Erythroblast (primary cell): ENCODE measurements at places on chromosomes 6 and 20.

GRCh38 chr6:157638779-157639178, 184.3 kb upstream of the SNX9 start:
- no peak for DNase-seq

DNA sequence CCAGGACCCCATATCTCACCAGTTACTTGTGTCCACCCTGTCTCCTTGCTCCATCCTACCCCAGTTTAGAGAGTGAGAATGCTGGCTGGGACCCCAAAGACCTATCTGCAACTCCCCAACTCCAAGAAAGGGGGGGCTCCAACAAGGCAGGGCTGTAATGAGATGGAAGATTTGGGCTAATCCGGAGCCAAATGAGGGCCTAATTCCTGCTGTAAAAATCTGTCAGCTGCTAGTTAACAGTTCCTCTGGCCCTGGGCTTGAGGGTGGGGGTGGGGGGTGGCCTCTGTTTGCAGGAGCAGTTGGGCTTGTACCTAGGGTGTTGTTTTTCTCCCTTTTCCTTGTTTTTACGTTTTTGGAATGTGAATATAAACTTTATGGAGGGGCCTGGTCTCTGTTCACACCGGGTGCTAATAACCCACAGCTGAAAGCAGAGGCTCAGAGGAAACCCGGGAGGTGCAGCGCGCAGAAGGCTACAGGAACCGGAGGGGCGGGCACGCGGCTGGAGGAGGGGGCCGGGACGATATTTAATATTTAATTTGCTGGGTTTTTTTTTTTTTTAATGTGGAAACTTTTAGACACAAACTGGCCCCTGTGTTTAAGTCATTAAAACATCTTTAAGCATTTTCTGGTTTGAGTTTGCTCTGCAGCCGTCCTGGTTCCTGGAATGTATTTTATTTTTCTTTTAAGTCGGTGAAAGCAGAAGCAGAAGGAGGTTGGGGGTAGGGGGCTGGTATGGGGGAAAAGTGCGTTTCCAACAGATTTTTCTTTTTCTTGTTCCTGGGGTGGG, 70.7 kb downstream of the NCR2 start:
- DNase-seq: no peak

DNA sequence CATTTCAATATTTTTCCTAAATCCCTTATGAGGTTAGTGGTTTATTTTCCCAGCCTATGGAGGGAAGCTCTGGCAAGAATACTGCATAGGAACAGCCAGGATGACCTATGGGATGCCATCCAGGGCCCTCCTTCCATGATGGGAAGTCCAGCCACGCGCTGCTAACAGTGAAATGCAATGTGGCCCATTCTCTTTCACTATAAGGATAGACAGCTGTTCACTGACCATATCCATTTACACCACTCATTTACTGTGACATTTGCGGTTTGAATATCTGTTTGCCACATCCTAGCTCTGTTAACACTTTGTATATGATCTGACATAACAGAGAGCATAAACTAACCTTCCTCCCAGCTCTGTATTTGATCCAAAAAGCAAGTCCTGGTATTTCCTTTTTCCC, 471.7 kb downstream of the CBLN4 start:
- no peak for DNase-seq

GRCh38 chr6:27863962-27864905, 48.0 kb downstream of the OR2B2 start:
- DNase-seq: peak; percentile 88

DNA sequence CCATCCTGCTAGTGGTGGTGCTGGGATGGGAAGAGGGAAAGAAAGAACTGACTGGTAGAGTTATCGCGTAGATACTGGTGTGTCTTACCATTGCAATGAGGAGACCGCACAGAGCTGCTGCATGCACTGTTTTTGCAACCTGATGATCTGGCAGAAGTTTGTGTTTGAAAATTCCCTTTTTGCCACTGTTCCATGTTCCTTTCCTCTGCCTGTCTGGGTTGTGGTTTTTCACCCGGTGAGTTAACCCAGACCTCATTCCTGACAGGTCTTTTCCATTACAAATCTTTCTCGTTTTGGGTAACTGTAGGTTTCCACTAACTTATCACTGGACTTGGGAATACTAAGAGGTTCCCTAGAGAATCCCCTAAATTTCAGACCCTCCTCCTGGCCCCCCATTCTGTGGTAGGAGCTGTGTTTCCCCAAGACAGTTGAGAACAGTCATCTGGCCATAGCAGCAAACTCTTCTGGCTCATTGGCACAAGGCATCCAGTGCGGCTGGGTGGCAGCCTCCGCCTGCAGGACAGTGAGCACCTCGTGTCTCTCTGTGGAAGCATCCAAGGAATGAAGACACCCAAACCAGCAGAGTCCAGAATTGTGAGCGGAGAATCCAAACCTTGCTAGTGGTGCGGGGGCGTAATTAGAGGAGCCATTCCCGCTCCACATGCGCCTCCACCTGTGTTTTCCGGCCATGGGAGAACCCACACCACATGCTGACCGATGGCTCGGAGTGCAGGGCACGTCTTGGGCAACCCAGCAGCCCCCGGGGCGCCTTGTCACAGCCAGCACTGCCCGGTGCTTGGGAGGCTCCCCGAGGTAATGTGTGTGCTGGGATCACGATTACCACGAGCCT, 32.8 kb downstream of the ERMARD start:
- DNase-seq: no peak

DNA sequence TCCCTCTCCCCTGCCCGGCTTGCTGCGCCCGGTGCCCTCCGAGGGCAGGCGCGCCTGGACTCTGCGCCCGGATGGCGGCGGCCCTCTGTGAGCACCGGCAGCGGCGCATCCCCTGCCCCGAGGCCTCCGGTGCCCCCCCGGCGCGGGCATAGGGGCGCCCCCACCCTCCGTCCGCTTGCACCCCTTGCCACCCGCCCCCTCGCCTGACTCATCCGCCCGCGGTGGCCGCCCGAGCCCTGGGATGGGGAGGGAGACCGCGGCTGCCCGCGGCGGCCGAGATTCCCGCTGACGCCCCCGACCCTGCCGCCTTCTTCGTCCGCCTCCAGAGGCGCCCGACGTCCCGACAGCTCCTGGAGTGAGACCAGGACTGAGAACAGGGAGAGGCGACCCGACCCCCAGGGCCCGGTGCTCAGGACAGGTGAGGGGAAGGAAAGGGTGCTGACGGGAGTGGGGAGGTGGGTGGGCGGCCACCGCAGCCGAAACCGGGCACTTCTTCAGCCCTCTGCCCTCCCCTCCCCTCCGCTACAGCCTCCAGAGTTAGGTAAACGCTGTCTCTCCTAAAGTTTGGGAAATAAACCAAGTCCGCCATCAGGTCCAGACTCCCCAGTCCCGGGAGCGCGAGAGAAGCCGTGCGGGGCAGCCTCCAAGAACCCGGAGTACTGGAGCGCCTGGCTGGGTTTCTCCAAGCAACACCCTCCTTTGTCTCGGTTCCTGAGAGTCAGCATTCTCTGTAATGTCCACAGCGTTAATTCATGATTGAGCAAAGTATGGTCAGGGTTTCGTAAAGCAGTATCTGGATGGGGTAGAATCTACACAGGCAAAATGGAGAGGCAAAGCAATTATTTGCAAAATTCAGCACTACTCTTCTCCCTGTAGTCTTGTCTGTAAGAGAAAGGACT, 539 bp downstream of the TMEM200A start:
- DNase-seq: no peak

GRCh38 chr20:55354720-55355119, 650.6 kb downstream of the CBLN4 start:
- DNase-seq: no peak

DNA sequence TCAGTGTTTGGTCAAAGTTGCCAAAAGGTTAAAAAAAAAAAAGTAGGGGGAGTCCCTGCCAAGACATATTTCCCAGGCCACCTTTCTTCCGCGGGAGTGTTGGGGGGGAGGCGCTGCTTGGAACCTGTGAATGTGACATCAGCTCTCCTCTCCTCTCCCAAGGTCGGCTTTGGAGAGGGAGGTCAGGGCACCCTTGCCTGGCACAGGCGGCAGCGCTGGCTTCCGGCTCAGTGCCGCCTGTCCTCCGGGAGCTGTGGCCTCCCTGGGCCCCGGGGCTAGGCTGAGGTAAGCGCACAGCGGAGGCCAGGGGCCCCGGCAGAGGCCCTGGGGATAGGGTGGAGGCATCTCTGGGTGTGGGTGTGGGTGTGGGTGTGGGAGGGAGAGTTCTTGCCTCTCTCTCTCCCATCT, 1.9 kb upstream of the EDN1 start:
- no peak for DNase-seq

DNA sequence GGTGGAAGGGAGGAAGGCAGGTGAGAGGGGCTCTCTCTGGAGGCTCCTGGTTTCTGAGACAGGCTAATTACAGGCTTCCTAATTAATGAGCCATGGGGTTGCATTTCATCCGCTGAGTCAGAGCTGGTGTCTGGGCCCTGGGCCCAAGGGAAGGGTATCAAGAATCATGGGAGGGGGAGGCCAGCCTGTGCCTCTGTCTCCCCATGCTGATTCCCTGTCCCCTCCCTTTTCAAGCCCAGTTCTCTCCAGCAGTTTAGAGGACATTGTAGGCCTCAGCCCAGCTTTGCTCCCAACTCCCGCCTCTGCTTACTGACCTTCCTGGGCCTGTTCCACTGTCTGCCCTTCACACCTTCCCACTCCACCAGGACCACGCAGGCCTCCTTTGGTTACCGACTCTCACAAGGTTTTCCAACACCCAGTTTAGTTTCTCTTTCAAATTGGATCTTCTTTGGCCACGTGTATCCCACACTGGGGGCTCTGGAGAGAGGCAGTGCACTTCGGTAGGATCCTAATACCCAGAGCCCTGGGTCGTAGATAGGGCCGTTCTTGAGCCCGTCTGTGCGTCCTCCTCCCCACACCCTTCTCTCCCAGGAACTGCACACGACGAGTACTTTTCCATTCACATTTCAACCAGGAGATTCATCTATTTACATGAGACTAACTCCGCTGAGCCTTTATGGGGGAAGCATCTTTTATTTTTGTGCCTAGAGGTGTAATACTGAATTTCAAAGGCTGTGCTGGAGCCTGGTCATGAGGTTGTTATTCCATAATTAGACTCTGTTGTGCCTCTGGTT, 18.2 kb upstream of the AVP start:
- DNase-seq: no peak

- no peak for DNase-seq
Measured at GRCh38 chr6:62993951-62994350, 217.3 kb upstream of the FKBP1C start.

DNA sequence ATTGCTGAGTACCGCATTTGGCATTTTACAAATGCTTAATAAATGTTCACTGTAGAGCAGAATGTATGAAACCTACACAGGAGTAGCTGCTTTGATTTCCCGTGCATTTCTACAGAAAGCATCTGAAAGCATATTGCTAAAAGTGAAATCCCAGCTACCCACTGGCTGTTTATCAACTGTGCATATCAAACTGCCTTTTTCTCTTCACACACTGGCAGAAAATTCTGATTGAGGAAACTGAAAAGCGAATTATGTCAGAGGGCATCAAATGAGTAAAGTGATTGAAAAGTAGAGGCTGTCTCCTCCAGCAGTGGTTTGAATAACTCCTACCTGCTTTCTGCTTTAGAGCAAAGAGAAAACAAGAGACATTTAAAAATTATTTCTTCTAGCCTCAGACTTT, 28.0 kb downstream of the STX11 start:
- DNase-seq: no peak

- DNase-seq: no peak
Measured at GRCh38 chr20:53960579-53961272, 109.7 kb downstream of the BCAS1 start.

DNA sequence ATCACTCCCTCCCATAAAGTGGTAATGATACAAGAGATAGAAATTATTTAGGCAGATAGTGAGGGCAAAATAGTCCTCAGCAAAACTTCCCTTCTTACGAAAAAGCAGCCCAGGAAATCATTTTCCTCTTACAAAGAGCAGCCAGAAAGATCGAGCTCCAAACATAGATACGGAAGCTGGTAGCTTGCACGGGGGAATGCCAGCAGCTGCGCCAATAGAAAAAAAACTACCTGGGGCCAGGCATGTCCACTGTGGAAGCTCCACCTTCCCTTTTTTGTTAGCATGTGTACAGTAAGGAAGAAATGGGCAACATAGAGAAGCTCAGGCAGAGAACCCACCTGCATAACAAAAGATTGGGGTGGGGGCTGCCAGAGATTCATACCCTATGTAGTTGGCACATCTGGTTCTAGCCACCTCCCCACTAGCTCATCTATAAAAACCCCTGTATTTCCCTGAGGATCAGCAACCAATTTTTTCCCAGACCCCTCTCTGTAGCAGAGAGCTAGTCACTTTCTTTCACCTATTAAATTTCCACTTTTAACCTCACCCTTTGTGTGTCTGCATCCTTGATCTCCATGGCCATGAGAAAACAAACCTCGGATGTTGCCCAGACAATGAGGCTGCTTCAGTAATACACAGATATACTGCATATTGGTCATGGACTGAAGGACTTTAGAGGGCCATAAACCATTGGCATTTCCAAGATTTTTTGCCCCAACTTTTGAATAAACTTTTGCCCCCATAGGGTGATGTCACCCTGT, 52.1 kb downstream of the SOD2 start:
- DNase-seq: no peak

- DNase-seq: no peak
Measured at GRCh38 chr6:11233673-11234573, 1.5 kb upstream of the NEDD9 start.

DNA sequence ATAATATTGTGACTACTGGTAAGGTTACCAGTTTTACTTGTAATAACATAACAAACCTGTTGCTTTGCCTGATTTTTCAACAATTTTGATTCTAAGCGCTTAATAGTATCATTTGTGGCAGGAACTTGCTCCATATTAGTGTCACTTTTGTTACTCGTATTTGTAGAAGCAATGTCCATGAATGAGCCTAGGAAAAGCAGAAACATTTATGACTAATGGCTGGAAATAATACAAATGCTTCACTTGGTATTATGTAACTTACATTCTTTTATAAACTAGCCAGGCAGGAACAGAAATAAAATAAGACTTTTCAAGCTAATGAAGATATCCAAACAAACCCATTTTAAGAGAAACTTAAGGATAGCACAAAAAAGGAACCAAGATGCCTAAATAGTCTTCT, 38.9 kb downstream of the MAP3K7 start:
- DNase-seq: no peak

DNA sequence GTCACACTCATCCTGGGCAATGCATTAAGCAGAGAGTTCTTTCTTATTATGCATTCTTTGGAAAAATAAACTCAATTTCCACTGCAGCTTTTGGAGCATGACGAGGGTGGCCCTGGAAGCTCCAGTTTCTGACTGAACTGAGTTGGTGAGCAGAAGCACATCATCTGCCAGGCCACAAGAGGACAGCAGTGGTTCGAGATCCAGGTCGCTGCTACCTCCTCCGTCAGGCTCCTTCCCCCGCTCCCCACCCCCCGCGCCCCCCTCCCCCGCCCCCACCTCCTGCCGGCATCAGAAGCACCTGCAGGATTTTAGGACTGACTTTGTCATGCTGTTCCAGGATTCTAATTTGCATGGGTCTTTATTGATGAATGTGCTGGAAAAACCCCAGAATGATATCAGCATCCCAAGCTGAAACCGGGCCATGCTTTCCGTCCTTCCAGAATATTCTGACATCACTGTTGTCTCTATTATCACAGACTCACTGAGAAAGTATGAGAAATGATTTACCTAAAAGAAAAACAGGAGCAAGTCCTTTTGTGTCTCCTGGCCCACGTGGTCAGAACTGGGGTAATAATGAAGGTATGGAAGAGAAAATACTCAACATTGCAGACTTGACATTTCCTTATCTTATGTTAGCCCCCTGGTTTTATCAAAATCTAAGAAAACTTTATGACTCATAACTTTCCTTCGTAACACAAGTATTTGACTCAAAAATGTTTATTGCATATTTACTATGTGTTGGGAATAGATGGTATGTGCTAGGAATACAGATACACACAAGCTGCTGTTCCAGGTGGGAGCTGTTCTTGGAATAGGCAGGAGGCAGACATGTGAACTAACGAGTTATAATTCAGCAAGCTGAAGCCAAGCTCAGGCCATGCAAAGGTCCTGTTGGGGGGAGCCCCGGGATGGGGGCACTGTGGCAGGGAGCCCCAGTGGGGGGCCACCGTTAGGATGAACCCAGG, 220.2 kb upstream of the EXOC2 start:
- no peak for DNase-seq
